ENCODE measurements at places on chromosomes 7 and 10. TPM values are rescaled to one million over a fixed set of nuclear protein-coding genes. Genes with fewer than 3 reads are reported as not detected.

The AKR1C8 gene
- total RNA-seq, result not detected

- no peak for DNase-seq
These were observed 147.0 kb downstream of the TCF7L2 start for GRCh38 chr10:113097036-113097435.

The ZNF239 gene
- total RNA-seq, result 0.13 TPM

DNA sequence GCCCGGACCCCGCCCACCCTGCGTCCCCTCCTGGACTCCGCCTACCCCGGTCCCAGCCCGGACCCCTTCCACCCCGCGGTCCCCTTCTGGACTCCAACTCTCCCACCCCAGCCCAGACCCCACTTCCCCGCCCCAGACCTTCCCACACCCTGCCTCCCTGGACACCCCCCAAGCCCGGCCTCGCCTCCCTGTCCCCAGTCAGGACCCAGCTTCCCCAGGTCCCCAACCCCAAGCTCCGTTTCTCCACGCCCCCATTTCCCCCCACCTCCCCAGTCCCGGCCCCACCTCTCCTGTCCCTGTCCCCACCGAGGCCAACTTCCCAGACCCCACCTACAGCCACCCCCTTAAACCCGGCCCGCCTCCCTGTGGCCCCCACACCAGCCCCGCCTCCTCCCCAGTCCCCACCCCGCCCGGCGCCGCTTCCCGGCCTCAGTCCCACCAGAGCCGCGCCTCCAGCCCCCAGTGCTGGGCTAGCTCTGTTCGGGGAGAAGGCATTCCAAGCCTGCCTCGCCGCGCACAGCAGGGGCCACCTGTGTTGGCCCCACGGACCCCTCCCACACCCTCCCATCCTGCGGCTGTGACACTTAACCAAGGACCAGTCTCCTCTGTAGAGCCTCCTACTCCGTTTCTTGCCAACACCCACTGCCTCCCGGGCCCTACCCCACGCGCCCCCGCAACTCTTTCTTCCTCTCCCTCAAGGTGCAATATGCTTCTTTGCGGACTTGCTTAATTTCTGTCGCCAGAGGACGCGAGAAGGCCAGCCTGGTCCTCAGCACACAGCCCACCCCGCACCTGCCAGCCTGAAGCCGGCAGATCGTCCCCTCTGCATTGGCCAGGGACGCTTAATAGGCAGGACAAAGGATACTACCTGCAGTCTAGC lies 736 bp upstream of the ITIH5 start:
- DNase-seq, result no peak

DNA sequence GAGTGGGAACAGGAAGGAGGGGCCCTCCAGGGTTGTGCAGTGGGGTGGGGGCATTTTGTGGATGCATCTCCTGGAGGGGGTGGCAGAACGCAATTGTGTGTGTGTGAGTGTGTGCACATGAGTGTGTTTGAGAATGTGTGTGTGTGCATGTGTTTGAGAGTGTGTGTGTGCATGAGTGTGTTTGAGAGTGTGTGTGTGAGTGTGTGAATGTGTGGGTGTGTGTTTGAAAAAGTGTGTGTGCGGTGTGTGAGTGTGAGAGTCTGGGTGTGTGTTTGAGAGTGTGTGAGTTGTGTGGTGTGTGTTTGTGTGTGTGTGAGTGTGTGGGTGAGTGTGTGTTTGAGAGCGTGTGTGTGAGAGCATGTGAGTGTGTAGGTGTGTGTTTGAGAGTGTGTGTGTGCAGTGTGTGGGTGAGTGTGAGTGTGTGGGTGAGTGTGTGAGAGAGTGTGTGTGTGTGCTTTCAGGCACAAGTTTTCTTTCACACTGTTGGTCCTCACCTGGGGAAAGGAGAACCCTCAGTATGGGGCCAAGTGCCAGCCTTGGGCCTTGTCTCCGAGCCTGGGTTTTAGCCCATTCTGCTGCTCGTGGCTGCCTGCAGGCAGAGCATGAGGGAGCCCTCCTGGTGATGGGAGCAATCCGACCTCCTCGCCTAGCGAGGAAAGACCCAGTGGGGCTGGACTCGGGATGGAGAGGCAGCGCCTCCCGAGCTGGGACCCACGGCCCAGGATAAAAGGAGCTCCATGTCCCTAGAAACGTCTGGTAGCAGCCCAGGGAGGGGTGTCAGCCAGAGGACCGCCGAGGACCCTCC lies 35.6 kb downstream of the CDH23 start:
- DNase-seq, result no peak

DNA sequence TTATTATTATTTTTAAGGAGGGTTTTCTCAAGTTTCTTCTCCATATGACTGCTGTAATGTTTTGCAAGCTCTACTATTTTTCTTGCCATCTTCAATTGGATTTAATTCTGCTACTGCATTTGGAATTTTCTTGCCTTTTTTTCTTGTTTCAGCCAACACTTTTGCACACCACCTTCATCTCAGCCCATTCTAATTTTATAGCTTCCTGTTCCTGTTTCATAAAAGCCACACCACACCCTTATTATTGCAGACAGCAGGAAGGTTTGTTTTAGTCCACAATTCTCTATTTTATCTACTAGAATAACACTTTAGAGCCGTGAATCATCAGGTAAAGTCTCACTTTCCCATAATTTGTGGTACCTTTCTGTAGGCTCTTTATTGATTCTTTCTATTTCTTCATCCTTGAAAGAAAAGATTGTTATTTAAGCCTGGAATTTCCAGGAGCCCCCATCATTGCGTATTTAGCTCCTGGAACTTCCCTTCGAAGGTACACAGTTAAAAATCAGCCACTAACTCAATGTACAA lies 209.3 kb upstream of the TBX20 start:
- DNase-seq, result no peak

DNA sequence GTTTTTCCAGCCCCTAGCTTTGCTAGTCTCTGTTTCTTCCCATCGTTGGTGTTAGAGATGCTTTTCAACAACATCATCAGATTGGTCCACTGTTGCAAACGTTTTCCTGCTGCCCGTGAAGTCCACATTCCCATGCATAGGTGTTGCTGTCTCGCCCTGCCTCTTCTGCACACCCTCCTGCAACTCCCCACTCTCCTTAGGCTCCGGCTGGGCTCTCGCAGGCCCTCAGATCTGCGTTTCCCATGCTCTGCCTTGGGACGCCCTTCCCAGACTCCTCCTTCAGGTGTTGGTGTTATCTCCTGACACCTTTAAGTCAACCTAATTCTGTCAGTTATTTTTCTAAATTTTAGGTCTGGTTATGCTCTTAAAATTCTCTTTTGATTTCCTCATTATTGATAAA lies 55.0 kb downstream of the ZMYND11 start:
- no peak for DNase-seq

The PPP2R2D gene
- 34.6 TPM for total RNA-seq

GRCh38 chr10:59323831-59324401 lies 38.4 kb downstream of the FAM13C start:
- no peak for DNase-seq

GRCh38 chr7:70743531-70744325 lies 388.2 kb upstream of the GALNT17 start:
- DNase-seq, result no peak

The ACTA2 gene
- 4.1 TPM for total RNA-seq

GRCh38 chr7:55477781-55478374 lies 94.4 kb downstream of the VOPP1 start:
- no peak for DNase-seq

GRCh38 chr7:81690251-81690650 lies 79.6 kb downstream of the HGF start:
- DNase-seq, result no peak

The ARL4A gene
- 315 TPM for total RNA-seq

GRCh38 chr10:49230004-49230403 lies 41.8 kb upstream of the TMEM273 start:
- DNase-seq, result no peak

The HHEX gene
- total RNA-seq, result 36.8 TPM

The RTKN2 gene
- total RNA-seq, result under 0.01 TPM

The GCK gene
- total RNA-seq, result 0.38 TPM

DNA sequence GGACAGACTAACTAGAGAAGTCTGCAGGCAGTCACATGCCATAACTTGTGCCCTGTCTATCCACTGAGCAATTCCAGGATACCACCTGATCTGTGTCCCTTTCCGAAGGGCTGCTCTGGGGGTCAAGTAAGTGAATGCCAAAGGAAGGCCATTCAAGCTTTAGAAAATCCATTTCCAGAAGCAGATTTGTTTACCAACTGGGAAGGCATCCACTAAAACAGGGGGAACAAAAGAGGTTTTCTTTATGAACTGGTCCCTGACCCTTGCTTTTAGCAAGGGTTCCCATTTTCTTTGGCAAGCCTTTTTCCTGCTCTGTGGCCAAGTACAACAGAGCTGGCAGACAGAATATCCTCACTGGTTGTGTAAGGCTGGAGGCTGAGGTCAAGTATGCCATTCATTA lies 36.5 kb downstream of the ITPRID1 start:
- DNase-seq, result no peak

DNA sequence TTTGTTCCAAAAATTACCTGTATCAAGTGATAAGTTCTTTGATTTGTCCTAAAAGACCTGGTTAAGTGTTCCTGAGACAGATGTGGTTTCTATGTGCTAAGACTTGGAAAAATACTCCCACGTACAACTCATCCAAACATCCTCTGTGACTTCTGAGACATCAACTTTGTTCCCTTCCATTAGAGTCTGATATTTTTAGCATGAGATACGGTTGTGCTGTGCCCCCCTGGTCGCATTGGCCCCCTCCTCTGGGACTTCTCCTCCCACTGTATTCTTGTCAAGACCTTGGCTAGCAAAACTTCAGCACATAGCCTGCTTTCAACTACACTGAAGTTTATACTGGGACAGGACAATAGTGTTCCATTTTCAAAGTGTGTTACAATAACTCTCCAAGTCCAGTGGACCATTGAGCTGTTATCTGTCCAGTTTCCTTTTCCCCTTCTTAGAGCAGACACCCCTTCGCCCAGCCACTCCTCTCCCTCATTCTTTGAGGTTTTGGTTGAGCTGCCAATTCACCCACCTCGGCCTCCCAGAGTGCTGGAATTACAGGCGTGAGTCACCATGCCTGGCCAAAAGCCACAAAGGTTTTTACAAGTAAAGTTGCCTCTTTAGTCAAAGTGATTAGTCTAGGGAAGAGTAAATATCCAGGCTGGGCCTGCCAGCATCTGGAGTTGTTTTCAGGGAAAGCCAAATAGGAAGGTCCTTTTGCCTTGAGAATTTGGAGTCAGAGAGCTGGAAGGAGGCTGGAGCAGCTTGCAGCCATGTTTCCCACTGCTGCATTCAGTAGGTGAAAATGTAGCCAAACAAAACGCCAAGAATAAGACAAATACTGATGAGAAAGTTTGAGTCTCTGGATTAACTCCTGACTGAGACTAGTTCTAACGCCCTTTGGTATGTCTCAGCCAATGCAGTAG lies 17.8 kb upstream of the PDLIM1 start:
- DNase-seq, result no peak

DNA sequence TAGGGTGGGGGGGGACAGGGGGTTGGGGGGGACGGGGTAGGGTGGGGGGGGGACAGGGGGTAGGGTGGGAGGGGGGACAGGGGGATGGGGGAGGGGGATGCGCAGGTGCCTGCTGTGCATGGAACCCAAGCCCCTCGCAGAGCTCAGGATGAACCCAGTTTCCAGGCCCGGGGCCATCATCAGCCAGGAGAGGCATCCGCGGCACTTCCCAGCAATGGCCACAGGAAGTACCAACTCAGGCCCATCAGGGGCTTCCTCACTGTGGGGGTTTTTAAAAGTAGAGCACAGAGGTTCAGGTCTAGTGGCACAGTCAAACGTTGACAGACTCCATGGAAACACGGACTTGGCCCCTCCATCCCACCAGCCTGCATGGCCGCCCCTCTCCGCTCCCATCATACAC lies 172.7 kb downstream of the DIP2C start:
- DNase-seq, result no peak

The ZNF425 gene
- total RNA-seq, result 2.5 TPM

DNA sequence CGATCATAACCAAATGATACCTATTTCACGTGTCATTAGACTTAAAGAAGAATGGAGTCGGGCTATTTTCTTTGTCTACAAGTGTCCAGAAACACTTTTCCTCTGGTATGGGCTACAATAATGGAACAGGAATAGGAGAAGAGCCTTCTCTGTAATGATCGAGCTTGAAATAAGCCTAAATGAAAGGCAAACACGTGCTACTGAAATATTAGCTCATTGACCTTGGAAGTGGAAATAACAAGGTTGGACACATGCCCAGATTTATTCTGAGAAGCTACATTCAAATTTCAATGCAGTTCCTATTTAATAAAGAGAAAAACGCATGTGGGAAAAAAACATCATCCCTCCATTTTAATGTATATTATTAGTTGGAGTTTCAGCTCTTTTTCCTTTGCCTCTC lies 254.7 kb upstream of the PTER start:
- DNase-seq, result no peak

GRCh38 chr7:19101472-19101871 lies 16.0 kb downstream of the TWIST1 start:
- no peak for DNase-seq

The CLDN12 gene
- 15.4 TPM for total RNA-seq

DNA sequence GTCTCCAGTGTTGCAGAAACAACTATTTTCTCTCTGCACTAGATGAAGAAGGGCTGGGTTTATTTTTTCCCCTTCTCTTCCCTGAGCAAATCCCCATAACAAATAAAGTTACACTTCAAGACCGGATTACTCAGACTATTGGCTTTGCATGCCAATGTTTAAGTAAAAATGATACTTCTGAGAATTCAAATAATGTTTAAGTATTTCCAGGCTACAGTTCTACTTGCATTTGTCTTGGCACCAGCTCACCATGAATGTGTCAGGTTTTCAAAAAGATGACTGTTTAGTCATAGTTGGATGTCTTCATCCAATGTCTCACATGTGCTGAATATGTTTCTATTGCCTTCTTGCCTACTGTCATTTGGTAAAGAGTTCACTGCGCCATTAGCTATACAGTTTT lies 912.6 kb downstream of the GATA3 start:
- DNase-seq, result no peak

- no peak for DNase-seq
These were observed 467.0 kb upstream of the PODXL start for GRCh38 chr7:132023466-132023865.

DNA sequence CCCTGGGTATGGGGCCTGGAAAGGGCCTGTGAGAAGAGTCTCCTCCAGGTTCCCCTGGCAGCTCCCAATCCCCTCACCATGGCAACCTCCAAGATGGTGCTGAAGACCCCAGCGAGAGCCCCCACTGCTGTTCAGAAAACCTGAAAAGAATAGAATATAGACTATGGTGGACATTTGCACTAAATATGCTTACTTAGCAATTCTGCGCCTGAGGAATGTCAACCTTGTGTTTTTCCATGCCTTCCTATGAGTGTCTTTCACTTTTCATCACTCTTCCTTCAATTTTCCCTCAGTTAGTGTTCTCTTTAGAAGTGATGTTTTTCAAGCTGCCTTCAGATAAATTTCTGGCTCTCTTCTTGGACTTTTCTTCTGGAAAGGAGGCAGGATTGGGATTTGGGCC lies 589.2 kb downstream of the LRMDA start:
- no peak for DNase-seq

DNA sequence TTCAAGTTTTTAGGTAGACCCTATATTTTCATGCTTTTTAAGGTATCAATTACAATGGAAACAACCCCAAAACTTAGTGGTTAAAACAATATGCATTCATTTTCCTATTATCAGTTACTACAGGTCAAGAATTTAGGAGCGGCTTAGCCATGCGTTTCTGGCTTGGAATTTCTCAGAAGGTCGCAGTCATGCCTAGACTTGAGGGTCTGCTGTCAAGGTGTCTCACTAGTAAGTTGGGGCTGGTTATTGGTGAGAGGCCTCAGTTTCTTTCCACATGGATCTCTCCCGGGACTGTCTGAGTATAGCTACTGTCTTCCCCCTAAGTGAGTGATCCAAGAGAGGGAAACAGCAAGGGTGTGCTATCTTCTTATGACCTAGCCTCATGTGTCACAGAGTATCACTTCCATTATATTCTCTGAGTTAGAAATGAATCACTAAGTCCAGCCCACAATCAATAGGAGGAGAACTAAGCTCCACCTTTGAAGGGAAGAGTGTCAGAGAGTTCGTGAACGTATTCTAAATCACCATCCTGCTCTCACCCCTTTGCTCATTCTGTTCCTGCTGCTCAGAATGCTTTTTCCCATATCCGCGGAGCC lies 80.5 kb downstream of the RTKN2 start:
- DNase-seq, result no peak

The DGKI gene
- 3.5 TPM for total RNA-seq
